ENCODE measurements at places on chromosomes 1 and 21. TPM values are rescaled to one million over a fixed set of nuclear protein-coding genes. Genes with fewer than 3 reads are reported as not detected.

The EXTL1 gene
- 1.4 TPM for total RNA-seq

The FAM151A gene
- total RNA-seq: 0.63 TPM

The SH3BGR gene
- 75.7 TPM for total RNA-seq

The SH2D5 gene
- total RNA-seq: 0.63 TPM

The CCT8 gene
- total RNA-seq: 89.5 TPM

The KHDRBS1 gene
- total RNA-seq: 47.2 TPM

The RAB25 gene
- 0.98 TPM for total RNA-seq

The FCRL1 gene
- not detected for total RNA-seq

The TIAM1 gene
- total RNA-seq: 2.5 TPM

The PRMT2 gene
- total RNA-seq: 36.7 TPM

The TNFSF4 gene
- 1.4 TPM for total RNA-seq

The KCNA2 gene
- 0.78 TPM for total RNA-seq

- H3K27me3 ChIP-seq: no peaks in the 10 kb centered on the region
- no peaks in the 10 kb centered on the region for H3K4me1 ChIP-seq
- no peak overlapping the region for H3K27ac ChIP-seq
- no peak overlapping the region for H3K4me3 ChIP-seq
Observed at GRCh38 chr1:94919241-94920030, 7.5 kb downstream of the CNN3 start.

GRCh38 chr1:59897165-59897564 is 29.4 kb downstream of the CYP2J2 start:
- no peak overlapping the region for H3K27ac ChIP-seq
- H3K4me1 ChIP-seq: no peaks in the 10 kb centered on the region
- H3K4me3 ChIP-seq: no peak overlapping the region
- peaks cover 53% of the 10 kb centered on the region for H3K36me3 ChIP-seq
- no peaks in the 10 kb centered on the region for H3K27me3 ChIP-seq

GRCh38 chr1:116769994-116770393 is 15.8 kb downstream of the CD2 start:
- H3K27ac ChIP-seq: no peak overlapping the region
- no peaks in the 10 kb centered on the region for H3K36me3 ChIP-seq
- no peak overlapping the region for H3K4me3 ChIP-seq
- no peaks in the 10 kb centered on the region for H3K27me3 ChIP-seq
- H3K4me1 ChIP-seq: no peaks in the 10 kb centered on the region
- no peak for DNase-seq

GRCh38 chr21:44766014-44766817 is 35.4 kb downstream of the UBE2G2 start:
- no peaks in the 10 kb centered on the region for H3K4me1 ChIP-seq
- no peak for DNase-seq
- peaks cover 18% of the 10 kb centered on the region for H3K36me3 ChIP-seq
- no peak overlapping the region for H3K4me3 ChIP-seq
- H3K27me3 ChIP-seq: no peaks in the 10 kb centered on the region

GRCh38 chr1:184930645-184931044 is 43.7 kb downstream of the NIBAN1 start:
- H3K36me3 ChIP-seq: peaks cover 5% of the 10 kb centered on the region
- H3K4me3 ChIP-seq: no peak overlapping the region
- H3K4me1 ChIP-seq: peaks cover 21% of the 10 kb centered on the region
- H3K27ac ChIP-seq: no peak overlapping the region
- H3K27me3 ChIP-seq: no peaks in the 10 kb centered on the region
- DNase-seq: no peak

DNA sequence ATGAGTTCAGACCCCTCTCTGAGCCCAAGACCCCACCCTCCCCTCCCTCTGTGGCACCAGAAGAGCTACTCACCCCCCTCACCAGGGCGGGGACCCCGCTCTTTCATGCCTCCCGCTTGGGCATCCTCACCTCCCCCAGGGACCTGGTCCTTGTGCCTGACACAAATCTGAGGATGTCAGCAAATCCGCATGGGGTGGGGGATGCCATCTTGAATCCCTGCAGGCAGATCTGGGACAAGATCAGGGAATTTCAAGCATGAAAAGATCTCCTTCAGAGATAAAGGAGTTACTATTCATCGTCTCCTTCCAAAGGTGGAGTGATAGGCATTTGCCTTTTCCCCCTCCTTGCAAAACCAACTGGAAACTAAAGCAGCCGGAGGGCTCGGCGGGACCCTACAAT is 81.1 kb downstream of the DISP3 start:
- H3K27me3 ChIP-seq: no peaks in the 10 kb centered on the region
- no peaks in the 10 kb centered on the region for H3K4me1 ChIP-seq
- no peak overlapping the region for H3K27ac ChIP-seq

- H3K4me1 ChIP-seq: no peaks in the 10 kb centered on the region
- no peaks in the 10 kb centered on the region for H3K36me3 ChIP-seq
- H3K27me3 ChIP-seq: no peaks in the 10 kb centered on the region
- no peak for DNase-seq
- no peak overlapping the region for H3K27ac ChIP-seq
Observed at GRCh38 chr1:99777752-99778151, 11.3 kb upstream of the FRRS1 start.

- H3K27me3 ChIP-seq: no peaks in the 10 kb centered on the region
- H3K36me3 ChIP-seq: no peaks in the 10 kb centered on the region
- peaks cover 13% of the 10 kb centered on the region for H3K4me1 ChIP-seq
- DNase-seq: no peak
Observed at GRCh38 chr1:8193840-8194406, 124.0 kb upstream of the SLC45A1 start.

GRCh38 chr1:7878027-7878426 is 25.2 kb upstream of the UTS2 start:
- H3K4me1 ChIP-seq: no peaks in the 10 kb centered on the region
- H3K4me3 ChIP-seq: no peak overlapping the region
- no peak overlapping the region for H3K27ac ChIP-seq
- H3K27me3 ChIP-seq: no peaks in the 10 kb centered on the region

GRCh38 chr21:43805275-43805800 is 16.0 kb downstream of the RRP1 start:
- H3K4me3 ChIP-seq: no peak overlapping the region
- no peaks in the 10 kb centered on the region for H3K4me1 ChIP-seq
- no peak overlapping the region for H3K27ac ChIP-seq
- no peak for DNase-seq

- H3K4me1 ChIP-seq: peaks cover 10% of the 10 kb centered on the region
- H3K27ac ChIP-seq: no peak overlapping the region
- no peaks in the 10 kb centered on the region for H3K36me3 ChIP-seq
- no peak overlapping the region for H3K4me3 ChIP-seq
- H3K27me3 ChIP-seq: no peaks in the 10 kb centered on the region
Observed at GRCh38 chr21:45528028-45528705, 14.1 kb downstream of the SLC19A1 start.

DNA sequence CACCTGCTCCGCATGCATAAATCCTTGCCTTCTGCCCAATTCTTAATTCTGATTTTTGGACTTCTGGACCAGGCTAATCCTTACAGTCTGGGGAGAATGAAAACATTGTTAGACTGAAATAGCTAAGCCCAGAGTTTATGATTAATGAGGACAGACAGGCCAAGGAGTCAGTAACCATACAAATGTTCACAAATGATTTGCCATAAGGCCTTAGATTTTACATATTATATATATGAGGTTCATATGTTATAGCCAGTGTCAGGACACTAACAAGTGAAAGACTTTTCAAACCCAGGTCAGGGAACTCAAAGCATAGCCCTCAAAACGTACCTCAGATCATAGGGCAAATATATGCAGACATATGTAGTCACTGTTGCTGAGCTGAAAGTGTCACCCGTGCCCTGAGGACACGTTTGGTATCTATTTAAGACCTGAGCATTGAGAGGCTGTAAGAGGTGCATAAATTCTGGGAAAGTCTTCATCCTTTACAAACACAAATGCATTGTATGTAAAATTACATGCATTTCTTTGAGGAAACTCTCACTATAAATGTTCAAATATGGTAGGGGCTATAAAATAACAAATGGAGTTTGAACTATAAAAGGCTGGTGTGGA is 45.3 kb upstream of the FBXO28 start:
- no peak for DNase-seq
- H3K27ac ChIP-seq: no peak overlapping the region
- no peaks in the 10 kb centered on the region for H3K36me3 ChIP-seq
